Liver (tissue), 10 donors: ENCODE measurements at places on chromosomes 1 and 21. TPM values are rescaled to one million over a fixed set of nuclear protein-coding genes. Genes with fewer than 3 reads are reported as not detected.

The OR2L5 gene
- total RNA-seq: not detected

The RIMS3 gene
- total RNA-seq: 2.2 TPM

The MMP23B gene
- 1.6 TPM for total RNA-seq

The KCNE1 gene
- 6.0 TPM for total RNA-seq

The PODN gene
- 1.9 TPM for total RNA-seq

The CFAP107 gene
- total RNA-seq: not detected

The C1orf141 gene
- not detected for total RNA-seq

The C1orf167 gene
- total RNA-seq: not detected

The TEKT2 gene
- 0.14 TPM for total RNA-seq

The FAM151A gene
- total RNA-seq: 25.1 TPM

The PLA2G2F gene
- total RNA-seq: under 0.01 TPM

The CFAP141 gene
- not detected for total RNA-seq

The ASCL5 gene
- total RNA-seq: not detected

The GPA33 gene
- total RNA-seq: 0.19 TPM

The SYNC gene
- 0.23 TPM for total RNA-seq

The MPL gene
- total RNA-seq: 1.0 TPM

The U2AF1 gene
- 13.7 TPM for total RNA-seq

The FCRL4 gene
- not detected for total RNA-seq

The PYHIN1 gene
- total RNA-seq: 1.3 TPM

The C1orf94 gene
- total RNA-seq: not detected

The HSD3B2 gene
- total RNA-seq: not detected

The GPR25 gene
- not detected for total RNA-seq

The VANGL2 gene
- total RNA-seq: 1.4 TPM

The SH3D21 gene
- 0.47 TPM for total RNA-seq

The AQP10 gene
- 0.14 TPM for total RNA-seq

The FMOD gene
- 2.1 TPM for total RNA-seq
